ENCODE measurements at places on chromosomes 7 and 10. TPM values are rescaled to one million over a fixed set of nuclear protein-coding genes. Genes with fewer than 3 reads are reported as not detected.

CFAP69 gene
- not detected for total RNA-seq

- no peak for DNase-seq
These were observed 98.4 kb upstream of the SAMD8 start for GRCh38 chr10:75013007-75013406.

- DNase-seq, result no peak
These were observed 55.7 kb downstream of the YKT6 start for GRCh38 chr7:44256459-44256858.

DNA sequence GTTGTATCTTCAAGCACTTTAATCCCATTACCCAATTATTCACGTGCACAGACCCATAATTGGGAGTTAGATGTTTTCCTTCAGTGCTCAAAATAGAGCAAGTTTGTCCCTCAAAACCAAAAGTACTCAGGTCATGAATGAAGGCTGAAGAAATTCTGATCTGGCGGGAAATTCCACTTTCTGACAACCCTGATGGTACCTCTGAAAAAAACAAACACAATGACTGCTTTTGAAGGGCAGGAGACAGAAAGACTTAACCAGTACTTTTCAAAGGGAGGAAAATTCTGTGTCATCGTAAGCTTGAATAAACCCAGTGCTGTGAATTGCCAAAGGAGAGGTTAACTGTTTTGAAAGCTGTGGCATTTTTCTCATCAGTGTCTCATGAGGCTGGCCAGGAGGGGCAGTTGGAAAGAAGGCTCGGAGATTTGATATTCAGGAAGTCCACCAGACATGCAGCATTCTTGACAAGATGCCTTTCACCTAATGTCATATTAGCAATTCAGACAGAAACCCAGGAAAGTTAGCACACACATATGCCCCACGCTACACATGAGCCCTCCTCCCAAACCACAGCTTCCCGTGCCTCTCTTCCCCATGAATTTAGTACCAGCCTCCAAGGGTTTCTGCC, 347.0 kb downstream of the KCNMA1 start:
- DNase-seq, result no peak

- DNase-seq, result no peak
These were observed 489.2 kb upstream of the KCND2 start for GRCh38 chr7:119783799-119784198.

DNA sequence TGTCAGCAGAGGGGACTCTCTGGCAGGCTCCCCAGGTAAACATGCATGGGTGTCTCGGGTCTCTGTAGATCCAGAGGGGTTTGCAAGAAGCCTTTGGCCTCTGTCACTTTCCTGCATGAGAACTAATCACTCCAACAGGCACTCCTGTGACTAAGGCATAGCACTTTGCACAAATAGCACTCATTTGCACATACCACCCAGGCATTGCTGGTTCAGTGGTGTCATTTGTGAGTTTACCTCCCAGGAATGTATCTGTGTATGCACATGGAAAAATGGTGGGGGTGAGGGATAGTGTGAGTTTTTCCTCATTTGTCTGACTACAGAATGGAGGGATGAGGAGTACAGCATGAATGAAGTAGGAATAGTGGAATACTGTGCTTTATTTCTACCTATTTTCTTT, 39.5 kb downstream of the CNNM1 start:
- DNase-seq, result no peak

DNA sequence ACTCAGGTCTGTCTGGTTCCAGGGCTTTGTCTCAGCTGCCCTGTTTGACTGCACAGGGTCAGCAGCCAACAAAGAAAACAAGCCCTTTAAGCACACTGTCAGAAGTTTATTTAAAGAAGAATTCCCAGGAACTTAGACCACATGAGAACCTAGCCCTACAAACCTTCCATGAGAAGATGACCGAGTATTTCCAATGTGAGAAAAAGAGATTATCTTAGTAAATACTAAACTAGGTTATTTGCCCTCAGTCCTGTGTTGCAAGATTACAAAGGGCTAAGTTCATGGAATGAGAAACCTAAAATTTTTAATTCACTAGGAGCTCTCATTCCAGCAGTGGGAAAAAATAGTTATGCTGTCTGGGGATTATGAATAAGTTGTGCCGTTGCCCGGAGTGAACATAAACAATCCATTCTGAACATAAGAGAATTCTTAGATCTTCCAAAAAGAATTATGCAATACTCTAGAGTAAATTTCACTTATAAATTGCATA, 46.7 kb downstream of the NOC3L start:
- no peak for DNase-seq

- DNase-seq, result no peak
These were observed 28.6 kb downstream of the PON3 start for GRCh38 chr7:95367606-95368005.

DNA sequence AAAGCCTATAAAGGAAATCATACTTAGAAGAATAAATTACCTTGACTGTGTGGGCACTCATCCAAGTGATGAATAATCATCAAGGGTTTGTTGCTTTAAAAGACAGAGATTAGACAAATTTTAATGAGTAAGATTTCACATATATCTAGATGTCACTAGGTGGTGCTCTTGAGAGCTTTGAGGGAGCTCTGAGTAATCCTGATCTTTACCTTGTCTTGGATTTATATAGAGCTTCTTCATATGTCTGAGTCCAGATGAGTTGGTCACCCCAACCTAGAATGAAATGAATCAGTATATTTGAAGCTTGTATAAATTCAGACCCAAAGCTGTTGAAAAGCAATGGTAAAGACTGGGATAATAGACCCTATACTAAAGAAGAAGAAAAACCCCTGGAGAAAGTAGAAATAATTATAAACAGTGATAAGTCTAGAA, 3.7 kb downstream of the AGR2 start:
- no peak for DNase-seq

GRCh38 chr7:79909176-79909575, 225.5 kb upstream of the GNAI1 start:
- no peak for DNase-seq

GRCh38 chr10:61733358-61733940, 70.7 kb downstream of the CABCOCO1 start:
- no peak for DNase-seq

DNA sequence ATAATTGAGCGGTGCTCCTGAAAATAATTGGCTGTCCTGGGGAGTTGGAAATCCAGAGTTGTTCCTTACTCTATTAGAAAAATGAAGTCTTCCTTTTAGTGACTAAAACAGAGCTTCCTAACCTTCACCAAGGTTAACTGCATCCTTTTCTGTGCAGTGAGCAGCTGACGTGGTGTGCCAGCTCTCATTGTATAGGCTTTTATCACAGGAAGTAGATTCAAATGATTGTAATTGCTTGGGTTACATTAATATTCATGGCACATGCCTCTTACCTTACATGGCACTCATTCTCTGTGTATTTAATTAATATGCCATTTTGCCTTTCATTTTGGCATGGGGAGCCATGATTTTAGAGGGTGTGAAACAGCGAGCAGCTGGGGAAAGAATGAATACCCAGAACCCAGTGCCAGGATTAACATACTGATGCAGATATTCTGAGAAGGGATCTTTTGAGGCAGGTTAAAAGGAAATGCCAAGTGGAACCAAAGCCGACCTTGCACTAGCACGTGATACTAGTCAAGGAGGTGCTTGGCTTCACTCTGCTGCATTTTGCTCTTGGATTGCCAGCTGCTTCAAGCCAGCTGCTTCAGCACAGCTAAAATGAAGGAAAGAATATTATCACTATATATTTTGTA, 115.3 kb downstream of the ST7 start:
- no peak for DNase-seq

DNA sequence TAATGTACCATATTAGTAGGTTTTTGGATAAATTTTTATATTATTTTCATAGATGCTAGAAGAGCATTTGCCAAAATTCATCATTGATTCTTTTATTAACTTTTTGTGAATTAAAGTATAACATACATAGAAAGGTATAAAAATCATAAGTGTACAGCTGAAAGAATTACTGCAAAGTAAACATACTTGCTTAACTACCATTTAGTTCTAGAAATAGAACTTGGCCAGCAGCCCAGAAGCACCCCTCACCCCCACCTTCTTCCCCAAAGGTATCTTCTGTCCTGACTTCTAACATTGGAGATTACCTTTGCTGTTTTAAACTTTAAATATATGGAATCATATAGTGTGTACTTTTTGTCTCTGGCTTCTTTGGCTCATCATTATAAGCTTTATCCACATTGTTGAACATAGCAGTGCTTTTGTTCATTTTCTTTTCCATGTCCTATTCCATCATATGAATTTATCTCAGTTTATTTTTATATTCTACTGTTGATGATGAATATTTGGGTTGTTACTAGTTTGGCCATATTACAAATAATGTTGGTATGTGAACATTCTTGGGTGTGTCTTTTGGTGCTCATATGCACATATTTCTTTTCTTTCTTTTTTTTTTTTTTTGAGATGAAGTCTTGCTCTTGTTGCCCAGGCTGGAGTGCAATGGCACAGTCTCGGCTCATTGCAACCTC, 142.8 kb downstream of the ADK start:
- DNase-seq, result no peak

DNA sequence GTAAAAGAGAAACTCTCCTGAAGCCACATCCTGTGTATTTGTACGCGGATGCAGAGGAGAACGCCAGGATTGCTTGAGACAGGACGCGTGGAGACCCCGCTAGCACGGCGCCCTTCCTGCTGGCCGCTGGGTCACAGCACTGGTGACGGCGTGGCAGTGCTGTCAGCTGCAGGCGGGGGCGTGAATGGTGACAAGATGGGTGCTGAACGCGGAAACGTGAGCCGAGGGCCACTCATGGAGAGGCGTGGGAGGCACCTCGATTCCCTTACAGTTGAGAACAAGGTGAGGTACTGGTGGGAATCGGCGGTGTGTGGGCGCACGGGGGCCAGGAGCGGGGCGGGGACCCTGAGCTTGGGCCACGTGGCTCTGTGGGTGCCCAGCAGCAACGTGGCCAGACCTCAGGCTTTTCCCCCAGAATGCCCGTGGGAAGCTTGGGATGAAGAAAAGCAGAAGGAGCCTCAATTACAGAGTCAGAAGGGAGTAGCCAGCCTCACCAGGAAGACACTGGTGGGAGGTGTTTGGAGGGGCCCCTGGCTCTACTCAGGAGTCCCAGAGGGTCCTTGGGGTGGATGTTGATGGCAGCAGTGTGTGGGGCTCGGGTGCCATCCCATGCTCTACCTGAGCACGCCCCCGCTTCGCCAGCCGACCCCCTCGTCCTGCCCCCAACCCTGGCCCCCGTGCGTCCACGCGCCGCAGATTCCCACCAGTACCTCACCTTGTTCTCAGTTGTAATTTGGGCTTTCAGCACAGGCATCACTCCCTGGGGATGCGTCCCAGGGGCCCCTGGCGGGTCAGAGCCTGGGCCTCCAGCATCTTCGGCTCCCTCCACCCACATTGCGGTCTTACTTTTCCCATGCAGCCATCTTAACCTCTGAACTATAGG, 208.4 kb upstream of the TCERG1L start:
- no peak for DNase-seq

DNA sequence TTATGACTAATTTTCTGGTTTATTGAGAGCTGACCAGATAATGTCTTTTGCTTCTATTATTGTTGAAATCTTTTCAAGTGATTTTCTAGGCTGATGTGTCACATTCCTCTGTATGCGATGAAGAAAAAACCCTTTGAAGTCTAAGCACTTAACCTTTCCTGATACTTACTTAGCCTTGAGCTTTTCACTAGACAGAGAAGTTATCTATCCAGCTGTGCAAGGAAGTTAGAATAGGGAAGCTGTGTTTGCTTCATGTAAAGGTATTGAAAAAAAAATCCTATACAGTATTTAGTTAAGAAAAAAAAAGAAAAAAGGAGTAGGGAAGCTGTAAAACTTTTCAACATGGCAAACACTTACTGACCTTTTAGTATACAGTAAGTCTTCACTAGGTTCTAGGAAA, 117.6 kb upstream of the DNAJB12 start:
- no peak for DNase-seq

OR2A42 gene
- total RNA-seq, result not detected

All from activated B cell treated with CpG ODN at 0.5 μM for 24 hours (primary cell).